ENCODE measurements at places on chromosomes 3 and 15. TPM values are rescaled to one million over a fixed set of nuclear protein-coding genes. Genes with fewer than 3 reads are reported as not detected.

The IL5RA gene
- total RNA-seq: not detected

The RAD18 gene
- 37.2 TPM for total RNA-seq

The PGBD4 gene
- total RNA-seq: 2.9 TPM

The KLHL40 gene
- total RNA-seq: not detected

- no peak for DNase-seq
Observed at GRCh38 chr3:107738486-107739183, 215.9 kb downstream of the BBX start.

GRCh38 chr3:116033516-116033915 is 410.2 kb downstream of the GAP43 start:
- DNase-seq: no peak

The LZTFL1 gene
- total RNA-seq: 5.1 TPM

The PDE8A gene
- 12.6 TPM for total RNA-seq

DNA sequence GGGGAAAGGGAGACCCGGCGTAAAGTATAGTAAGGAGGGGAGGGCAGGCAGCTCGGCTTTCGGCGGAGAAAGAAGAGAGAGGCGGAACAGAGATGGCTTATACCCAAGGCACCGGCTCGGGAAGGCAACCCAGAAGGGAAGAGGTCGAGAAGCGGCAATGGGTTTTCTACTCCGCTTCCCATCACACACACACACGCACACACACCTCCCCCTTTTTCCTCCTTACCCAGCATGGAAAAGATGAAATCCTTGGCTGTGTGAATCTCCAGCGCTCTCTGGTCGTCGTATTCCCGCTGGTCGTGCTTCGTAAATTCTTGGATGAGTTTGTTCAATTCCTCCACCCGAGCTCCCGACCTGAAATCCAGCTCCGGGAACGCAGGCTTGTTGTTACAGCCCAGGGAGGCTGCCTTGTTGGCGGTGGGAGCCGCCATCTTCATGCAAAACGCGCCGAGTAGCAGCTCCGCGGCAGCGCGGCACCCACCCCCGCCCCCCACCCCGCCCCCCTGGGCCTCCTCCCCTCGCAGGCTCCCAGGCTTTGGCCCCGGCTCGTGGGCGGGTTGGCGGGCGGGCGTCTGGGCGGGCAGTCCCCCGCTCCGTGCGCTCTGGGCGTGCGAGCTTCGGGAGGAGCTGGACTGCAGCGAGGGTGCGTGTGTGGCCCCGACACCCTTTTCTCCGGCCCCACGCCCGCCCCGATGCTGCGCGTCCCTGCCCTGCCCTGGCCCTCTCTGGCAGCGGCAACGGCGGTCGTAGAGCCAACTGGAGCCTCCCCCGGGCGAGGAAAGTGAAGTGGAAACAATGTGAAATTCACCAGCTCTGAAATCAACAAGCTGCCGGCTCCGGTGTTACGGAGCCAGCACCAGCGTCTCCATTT is at the start of gene MB21D2:
MB21D2 (minus strand) TSS at position 453 of the 871 bp plus-strand sequence; CDS start at position 437, 16 bp downstream.
- peak; percentile 64 for DNase-seq

GRCh38 chr15:33671456-33671855 is 296.8 kb upstream of the CHRM5 start:
- no peak for DNase-seq

DNA sequence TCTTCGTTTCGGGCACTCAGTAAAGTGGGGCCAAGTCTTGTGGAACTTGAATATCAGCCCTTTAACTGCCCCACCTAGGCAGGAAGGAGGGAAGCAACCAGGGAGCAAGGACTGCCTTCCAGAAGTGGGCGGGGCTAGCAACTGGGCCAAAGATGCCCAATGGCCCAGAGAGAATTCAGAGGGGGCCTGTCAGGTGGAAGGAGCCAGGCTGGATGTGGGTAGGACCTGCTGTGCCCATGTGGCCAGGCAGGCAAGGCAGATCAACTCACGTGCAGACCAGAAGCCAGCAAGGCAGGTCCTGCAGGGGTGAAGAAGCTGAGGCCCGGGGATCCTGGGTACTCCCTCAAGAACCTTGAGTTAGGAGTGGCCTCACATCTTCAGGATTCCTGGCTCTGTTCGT is 5.5 kb downstream of the MAP6D1 start:
- no peak for DNase-seq

- DNase-seq: no peak
Observed at GRCh38 chr3:148101061-148101460, 596.6 kb upstream of the AGTR1 start.

The CEP19 gene
- 5.6 TPM for total RNA-seq

DNA sequence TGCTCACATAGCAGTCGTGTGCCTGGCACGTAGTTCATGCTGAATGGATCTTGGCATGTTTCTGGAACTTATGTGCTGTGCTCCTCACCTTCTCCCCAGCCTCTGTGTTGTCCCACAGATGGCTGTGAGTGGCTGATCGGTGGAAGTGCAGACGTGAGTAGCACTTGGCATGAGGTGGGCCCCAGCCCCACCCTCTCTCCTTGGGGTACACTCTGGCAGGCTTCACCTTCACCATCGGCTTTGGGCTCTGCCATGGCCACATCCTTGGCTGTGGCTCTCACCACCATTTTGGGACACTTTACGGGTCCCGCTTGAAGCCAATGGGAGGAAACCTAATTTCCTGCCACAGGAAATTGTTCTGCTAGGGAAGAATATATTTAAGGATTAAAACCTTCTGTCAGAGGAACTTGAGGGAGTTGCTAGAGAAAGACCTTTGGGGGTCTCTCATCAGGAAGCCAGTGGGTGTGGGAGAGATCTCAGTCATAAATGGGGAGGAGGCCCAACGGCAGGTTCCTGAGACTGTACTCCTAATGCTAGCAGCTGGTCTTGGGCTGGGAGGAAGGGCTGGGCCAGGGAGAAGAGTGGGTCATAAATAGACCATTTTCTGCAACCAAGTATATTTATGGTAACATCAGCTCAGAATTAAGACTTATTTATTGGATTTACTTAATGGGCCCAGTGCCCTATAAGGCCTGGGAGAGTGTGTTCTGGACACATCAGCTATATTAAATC is 92.3 kb downstream of the SMAD3 start:
- no peak for DNase-seq

GRCh38 chr3:28328188-28329151 is 20.1 kb upstream of the ZCWPW2 start:
- no peak for DNase-seq

The CPN2 gene
- total RNA-seq: not detected

- DNase-seq: no peak
Observed at GRCh38 chr15:84859651-84860050, 24.8 kb upstream of the SLC28A1 start.

GRCh38 chr15:30055604-30056003 is 27.2 kb upstream of the GOLGA8J start:
- DNase-seq: no peak

The GOLGA8R gene
- total RNA-seq: 9.5 TPM

GRCh38 chr3:123781571-123782275 is 102.4 kb downstream of the MYLK start:
- DNase-seq: no peak

The CEP152 gene
- total RNA-seq: 39.6 TPM

GRCh38 chr15:90686435-90687218 is 30.5 kb upstream of the BLM start:
- DNase-seq: peak; percentile 74

DNA sequence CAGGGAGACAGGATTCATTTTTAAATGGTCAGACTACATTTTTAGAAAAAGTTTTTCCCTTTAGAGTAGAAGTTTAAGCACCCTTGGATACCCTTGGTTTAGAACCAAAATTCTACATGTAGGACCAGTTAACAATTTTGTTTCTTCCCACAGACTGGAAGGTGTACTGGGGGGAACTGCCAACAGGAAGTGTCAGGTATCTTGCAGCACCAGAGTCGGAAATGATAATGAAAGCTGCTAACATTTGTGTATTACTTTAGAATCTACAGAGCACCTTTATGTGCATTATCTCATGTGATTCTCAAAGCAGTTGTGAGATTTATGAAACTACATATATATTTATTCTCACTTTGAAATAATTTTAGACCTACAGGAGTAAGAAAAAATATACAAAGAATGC is 21.5 kb downstream of the SPRED1 start:
- DNase-seq: no peak

The XCR1 gene
- not detected for total RNA-seq

- no peak for DNase-seq
Observed at GRCh38 chr15:40793216-40793989, 13.5 kb upstream of the ZFYVE19 start.

The GCSAM gene
- total RNA-seq: 5.6 TPM

DNA sequence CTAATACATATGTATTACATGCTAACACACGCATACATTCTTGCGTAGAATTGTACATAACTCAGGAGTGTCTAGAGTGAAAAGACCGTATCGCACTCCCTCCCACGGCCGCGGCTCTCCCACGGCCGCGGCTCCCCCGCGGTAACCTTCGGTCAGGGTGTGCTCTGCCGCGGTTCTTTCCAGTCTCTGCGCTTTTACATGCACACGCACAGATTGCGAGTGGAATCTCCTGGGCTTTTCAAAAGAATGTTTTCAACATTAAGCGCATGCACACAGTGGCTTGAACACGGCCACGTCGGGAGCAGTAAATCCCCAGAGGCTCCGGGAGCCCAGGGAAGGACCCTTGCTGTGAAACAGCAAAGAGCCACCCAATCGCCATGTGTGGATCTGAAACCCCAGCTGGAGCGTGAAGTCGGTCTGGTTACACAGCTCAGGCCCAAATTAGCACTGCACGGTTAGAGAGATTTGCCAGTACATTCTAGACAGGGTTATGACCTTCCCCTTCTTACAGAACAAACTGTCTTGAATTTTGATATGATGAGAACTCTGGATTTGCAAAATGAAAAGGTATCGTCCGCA is 805 bp upstream of the RGMA start:
- no peak for DNase-seq

GRCh38 chr3:12401208-12401607 is 83.1 kb upstream of the TSEN2 start:
- DNase-seq: no peak

The THRB gene
- total RNA-seq: not detected

DNA sequence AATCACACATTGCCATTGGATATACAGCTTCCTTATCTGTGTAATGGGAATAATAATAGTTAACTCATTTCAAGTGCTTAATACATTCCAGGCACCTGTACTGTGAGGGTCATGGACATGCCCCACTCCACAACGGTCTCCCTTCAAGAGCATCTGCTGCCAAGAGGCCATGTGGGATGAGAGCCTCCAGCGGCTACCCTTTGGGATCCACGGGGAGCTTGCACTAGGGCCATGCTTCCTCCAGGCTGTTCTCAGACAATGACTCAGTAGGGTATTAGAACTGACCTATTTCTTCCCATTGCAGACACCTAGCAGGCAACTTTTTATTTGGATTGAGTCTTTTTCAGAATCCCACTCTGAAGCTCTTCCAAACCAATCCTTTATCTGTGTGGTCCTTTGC is 1078.9 kb downstream of the TUSC7 start:
- DNase-seq: no peak

GRCh38 chr3:45105855-45106671 is 40.1 kb downstream of the CDCP1 start:
- peak; percentile 91 for DNase-seq
